Fibroblast of skin of right quadriceps (primary cell): ENCODE measurements at places on chromosomes 4 and X.

DNA sequence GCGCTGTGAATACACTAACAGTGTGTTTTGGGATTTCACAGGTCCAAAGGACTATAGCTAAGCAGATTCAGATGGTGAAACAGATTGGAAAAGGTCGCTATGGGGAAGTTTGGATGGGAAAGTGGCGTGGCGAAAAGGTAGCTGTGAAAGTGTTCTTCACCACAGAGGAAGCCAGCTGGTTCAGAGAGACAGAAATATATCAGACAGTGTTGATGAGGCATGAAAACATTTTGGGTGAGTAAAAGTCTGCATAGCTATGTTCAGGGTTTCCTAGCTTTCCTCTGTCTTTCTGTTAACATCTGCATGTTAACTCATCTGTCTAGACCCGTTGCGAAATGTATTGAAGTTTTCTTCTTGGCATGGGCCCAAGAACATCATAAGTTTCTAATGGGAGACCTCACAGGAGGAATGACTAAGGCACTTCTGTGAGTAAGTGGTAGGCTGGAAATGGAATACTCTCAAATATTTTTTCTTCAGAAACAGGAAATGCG, 372.1 kb downstream of the BMPR1B start:
- peak; percentile 100 for DNase-seq

- DNase-seq = peak; percentile 90
These were observed 344.3 kb upstream of the KLF3 start for GRCh38 chr4:38319456-38320342.

DNA sequence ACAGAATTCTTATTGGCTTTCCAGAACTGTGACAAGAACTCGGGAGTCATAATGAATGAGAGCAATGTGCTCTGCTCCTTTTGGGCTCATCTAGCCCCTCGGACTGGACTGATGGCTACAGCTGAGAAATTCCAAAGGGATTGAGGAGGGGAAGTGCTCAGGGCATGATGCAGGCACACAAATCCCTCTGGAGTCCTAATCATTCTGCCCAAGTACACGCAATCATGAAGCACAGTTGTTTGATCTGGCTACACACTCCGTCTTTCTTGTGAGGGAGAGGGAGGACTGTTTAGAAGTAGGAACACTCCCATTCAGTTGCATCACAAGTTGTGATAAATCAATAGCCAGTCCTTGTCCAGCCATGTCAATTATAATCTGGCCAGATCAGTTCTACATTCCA, 237.5 kb downstream of the COL25A1 start:
- DNase-seq = no peak

DNA sequence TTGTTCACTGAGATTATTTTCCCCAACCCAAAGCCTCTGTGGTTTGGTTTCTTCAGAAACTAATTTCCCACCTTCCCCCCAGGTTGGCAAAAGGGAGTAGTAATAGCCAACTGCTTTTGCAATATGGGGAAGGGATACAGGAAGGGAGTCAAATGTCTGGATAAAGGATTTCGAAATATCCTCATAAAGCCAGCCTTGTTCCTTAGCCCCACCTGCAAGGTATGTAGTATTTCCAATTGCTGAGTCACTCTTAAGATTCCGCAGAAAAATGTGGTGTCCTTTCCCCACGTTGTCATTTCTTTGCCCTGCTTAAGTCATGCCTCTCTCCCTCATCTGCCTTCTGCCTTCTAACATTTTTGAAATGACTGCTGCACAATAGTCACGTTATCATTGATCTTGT, 138.8 kb upstream of the DCAF8L1 start:
- no peak for DNase-seq

- DNase-seq = no peak
These were observed 244.5 kb downstream of the SCFD2 start for GRCh38 chr4:53121264-53121865.

- peak; percentile 58 for DNase-seq
These were observed 62.1 kb downstream of the CLCN3 start for GRCh38 chr4:169682372-169683047.

GRCh38 chr4:87527431-87528220, 1.6 kb downstream of the SPARCL1 start:
- no peak for DNase-seq

GRCh38 chr4:80963051-80963450, 67.5 kb upstream of the BMP3 start:
- peak; percentile 28 for DNase-seq

DNA sequence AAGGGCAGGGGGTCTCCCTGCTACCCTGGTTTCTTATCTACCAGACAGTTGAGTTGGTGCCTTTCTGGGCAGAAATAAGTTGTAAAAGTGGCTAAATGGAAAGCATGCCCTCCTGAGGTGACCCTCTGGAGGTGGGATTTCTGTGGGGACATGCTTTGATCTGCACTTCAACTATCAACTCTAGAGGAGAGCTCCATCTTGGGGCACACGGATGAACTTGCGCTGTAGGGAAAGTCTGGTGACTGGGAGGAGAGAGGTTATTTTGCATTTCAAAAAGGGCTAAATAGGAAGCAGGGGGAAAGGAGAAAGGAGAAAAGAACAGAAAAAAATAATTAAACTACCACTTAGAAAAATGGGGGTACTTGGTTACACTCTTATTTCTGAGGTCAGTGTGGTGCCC, 12.7 kb upstream of the RHOXF2B start:
- no peak for DNase-seq

GRCh38 chrX:97119474-97120109, 235.9 kb downstream of the RPA4 start:
- DNase-seq = no peak

GRCh38 chr4:126264839-126265238, 950.1 kb downstream of the FAT4 start:
- peak; percentile 86 for DNase-seq

DNA sequence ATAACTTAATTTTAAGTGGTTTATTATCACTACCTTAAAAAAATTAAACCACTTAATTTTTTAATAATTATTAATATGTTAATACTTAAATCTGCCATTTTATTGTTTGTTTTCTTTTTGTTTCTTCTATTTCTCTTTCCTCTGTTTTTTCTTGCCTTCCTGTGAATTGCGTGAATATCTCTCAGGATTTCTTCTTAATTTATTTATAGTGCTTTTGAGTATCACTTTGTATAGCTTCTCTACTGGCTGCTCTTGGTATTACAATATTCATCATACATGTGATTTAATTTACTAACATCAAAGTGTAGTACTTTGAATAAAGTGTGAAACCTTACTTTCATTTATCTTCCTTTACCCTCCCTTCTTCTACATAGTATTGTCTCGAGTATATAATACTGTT, 349.5 kb upstream of the CPXCR1 start:
- DNase-seq = no peak

DNA sequence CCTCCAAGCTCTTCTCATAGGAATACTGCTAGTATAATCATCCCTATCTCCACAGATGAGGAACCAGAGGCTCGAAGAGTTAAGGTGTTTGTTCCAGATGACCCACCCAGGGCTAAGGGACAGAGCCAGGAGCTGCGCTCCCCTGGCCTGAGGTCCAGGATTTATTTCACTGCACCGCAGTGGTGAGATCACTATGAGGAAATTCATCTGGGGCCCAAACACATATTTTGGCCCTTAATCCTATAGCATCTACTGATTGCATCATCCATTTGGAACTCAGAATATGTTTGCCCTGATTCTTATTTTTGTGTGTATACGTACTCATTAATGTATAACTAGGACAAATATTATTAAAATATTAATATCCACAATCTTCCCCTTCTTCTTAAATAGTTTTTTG, 100.1 kb upstream of the RBPJ start:
- peak; percentile 79 for DNase-seq

GRCh38 chrX:40552768-40553167, 28.0 kb upstream of the ATP6AP2 start:
- DNase-seq = no peak

GRCh38 chr4:103050736-103051436, 25.7 kb downstream of the SLC9B2 start:
- peak; percentile 17 for DNase-seq
